T-helper 22 cell (primary cell): ENCODE measurements at places on chromosomes 12 and 14.

GRCh38 chr14:89242652-89243279, 174.3 kb downstream of the FOXN3 start:
- no peak for DNase-seq

DNA sequence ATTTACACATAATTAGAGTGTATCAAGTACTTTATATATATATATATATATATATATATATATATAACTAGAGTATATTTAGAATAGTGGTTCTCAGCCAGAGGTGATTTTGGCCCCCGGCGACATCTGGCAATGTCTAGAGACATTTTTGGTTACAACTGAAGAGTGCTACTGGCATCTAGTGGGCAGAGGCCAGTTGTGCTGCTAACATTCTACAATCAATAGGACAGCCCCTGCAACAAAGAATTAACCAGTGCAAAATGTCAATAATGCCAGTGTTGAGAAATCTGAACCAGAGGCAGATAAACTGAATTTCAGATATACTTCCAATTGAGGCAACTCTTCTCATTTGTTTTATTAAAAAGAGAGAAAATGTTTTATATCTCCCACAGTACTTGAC, 8.9 kb downstream of the GTF2A1 start:
- no peak for DNase-seq

GRCh38 chr12:20513189-20513588, 144.9 kb downstream of the PDE3A start:
- no peak for DNase-seq

- no peak for DNase-seq
These were observed 11.8 kb downstream of the NUBPL start for GRCh38 chr14:31572955-31573354.

- no peak for DNase-seq
These were observed 71.8 kb upstream of the NAP1L1 start for GRCh38 chr12:76156314-76156713.
